ENCODE measurements at places on chromosomes 2 and 18.

DNA sequence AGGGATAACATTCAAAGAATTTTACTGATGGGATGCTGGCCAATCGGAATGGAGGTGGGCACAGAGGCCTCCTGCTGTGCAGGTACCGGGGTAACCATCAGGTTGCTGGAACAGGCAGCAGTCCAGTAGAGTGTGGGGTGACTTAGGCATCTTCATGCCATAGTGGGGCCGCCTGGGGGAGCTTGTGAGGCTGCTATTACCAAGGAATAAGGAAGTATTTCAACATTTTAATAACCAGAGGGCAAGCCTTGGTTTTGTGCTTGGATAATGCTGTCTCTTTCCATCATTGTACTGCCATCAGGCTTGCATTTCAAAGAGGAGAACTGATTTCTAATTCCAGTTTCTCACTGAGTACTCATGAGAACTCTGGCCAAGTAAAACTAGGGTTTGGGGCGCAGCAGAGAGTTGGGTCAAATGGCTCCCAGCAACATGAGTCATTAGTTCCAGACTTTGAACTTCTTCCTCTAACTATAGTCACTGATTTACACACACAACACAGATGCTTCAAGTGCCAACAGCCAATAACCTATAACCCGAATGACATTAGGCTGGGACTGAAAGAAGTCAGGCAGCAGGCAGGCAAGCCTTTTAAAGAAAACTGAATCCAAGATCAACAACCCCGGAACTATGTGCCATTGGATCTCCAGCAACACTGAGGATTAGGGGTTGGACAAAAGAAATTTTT is 56.1 kb upstream of the FHL2 start:
- no peak for DNase-seq

GRCh38 chr2:120037995-120038541 is 25.2 kb downstream of the EPB41L5 start:
- no peak for DNase-seq

DNA sequence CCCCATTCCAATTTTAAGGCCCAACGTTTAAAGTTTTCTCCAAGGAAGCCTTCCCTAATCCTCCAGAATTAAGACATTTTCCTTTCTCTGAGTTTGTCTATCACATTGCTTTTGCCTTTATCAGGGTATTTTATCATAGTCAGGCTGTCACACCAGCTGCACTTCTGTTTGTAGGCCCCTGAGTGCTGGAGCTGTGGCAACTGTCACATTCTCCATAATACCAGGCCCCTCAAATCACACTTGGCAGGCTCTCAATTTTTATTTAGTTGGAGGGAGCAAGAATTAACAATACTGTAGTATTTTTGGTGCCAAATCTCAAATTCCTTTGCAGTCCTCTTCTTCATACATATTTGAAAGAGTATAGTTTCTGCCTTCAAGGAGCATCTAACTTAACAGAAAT is 122.2 kb downstream of the FSHR start:
- no peak for DNase-seq

GRCh38 chr2:215729985-215730620 is 283.2 kb downstream of the MREG start:
- no peak for DNase-seq

- DNase-seq: no peak
Observed at GRCh38 chr2:10220902-10221391, 81.8 kb upstream of the HPCAL1 start.
